BE2C (cell line): ENCODE measurements at places on chromosomes 1 and 21.

- no peak for DNase-seq
These were observed 26.9 kb downstream of the ZBTB21 start for GRCh38 chr21:41983229-41983628.

- no peak for DNase-seq
These were observed 77.1 kb upstream of the HOOK1 start for GRCh38 chr1:59737638-59738037.

DNA sequence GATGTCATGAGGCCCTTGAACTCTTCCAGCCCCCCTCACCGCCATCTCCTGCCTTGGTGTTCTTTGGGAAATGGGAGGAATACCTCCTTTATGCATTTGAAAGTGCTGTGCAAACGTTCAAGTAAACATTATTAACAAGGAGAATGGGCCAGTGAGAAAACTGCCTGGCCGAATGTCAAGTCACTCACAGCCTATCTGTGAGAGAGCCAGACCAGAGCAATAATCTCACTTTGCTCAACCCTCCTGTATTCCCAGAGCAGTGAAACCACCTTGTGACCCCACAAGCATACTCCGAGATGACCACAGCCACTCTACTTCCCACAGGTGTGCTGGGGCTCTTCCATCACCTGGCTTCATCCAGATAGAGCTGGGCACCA is 5.2 kb downstream of the TAL1 start:
- no peak for DNase-seq

DNA sequence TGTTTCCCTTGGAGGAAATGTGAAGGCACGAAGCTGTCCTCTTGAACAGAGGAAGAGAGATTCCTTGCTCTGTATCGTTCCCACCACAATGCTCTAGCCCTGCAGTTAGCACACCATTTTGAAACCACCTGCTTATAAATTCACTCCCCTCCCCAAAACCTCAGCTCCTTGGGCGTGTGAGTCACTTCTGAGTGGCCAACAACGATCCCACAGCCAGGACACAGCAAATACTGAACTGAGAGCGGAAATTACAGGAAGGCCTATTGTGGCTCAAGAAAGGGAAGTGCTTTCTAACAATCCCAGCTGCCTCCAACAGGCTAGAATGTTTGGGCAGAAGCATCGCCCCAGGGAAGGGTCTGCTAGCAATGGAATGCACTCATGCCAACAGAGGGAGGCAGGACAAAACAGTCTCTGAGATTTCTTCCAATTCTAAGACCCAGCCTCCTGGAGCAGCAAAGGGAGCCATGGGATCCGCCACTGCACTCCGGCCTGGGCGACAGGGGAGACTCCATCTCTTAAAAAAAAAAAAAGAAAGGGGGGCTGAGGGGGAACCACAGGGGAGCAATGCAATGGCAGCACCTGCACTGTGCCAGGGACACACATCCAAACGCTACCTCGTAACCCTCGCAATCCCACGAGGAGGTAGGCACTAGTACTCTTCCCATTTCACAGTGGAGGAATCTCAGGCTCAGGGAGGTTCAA is 1.9 kb downstream of the TMEM53 start:
- no peak for DNase-seq

GRCh38 chr1:192225703-192226102 is 67.4 kb downstream of the RGS18 start:
- no peak for DNase-seq

DNA sequence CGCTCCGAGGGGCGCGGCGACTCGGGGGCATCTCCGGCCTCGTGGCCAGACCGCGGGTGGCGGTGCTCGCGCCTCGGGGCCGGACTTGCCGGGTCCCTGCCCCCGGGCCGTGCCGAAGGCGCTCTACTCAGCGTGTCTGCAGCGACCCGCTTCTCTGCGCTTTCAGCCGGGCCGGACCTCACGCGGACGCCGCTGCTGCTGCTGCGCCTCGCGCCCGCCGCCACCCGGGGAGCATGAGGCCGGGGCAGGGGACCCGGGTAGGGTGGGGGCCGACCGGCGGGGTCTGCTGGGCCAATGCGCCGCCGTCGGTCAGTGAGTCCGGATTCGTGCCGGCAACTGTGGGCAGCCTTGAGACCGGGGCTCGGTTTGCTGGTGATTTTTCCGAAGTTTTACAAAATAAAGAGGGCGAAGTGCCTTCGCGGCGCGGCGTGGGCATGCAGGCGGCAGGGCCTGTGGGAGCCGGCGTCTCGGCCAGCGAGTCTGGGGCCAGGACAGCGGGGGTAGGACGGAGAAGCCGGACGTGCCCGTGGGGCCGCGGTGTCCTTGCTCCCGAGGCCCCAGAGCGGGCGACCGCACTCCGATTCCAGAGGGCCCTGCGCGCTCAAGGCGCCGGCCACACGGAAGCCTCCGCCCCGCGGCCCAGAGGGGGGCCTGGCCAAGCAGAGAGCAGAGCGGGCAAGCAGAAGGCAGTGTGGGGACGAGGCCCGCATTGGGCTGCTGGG is 749 bp downstream of the FAM163A start:
- peak; percentile 40 for DNase-seq

DNA sequence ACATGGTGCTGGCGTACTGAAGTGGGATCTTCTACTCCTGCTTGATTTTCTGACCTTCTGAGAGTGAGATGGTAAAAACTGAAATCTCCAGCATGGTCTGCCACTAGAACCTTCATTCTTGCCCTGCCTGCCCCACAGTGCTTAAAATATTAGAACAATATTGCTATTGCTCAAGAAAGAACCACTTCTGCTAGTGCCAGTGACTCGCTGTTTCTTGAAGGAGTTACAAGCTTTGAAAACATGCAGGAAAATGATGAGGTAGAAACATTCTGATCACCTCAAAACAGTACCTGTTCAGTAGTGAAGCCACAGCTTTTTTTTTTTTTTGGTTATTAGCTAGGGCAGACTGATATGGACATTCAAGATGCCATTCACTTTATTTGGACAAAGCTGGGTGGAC is 95.3 kb downstream of the BACH1 start:
- no peak for DNase-seq

DNA sequence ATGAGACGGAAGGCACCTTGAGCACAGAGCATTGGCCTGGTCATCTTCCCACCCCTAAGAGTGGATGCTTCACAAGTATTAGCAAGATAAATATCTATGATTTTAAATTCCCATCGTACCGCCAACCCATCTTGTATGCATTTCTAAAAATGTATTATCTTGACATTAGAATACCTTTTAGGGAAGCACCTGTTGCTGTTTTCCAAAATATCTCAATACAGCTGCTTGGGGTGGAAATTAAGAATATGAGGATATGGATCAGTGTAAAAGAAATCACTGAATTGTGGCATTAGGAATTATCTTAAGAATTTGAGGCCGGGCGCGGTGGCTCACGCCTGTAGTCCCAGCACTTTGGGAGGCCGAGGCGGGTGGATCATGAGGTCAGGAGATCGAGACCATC is 166.3 kb downstream of the ETS2 start:
- DNase-seq = no peak

DNA sequence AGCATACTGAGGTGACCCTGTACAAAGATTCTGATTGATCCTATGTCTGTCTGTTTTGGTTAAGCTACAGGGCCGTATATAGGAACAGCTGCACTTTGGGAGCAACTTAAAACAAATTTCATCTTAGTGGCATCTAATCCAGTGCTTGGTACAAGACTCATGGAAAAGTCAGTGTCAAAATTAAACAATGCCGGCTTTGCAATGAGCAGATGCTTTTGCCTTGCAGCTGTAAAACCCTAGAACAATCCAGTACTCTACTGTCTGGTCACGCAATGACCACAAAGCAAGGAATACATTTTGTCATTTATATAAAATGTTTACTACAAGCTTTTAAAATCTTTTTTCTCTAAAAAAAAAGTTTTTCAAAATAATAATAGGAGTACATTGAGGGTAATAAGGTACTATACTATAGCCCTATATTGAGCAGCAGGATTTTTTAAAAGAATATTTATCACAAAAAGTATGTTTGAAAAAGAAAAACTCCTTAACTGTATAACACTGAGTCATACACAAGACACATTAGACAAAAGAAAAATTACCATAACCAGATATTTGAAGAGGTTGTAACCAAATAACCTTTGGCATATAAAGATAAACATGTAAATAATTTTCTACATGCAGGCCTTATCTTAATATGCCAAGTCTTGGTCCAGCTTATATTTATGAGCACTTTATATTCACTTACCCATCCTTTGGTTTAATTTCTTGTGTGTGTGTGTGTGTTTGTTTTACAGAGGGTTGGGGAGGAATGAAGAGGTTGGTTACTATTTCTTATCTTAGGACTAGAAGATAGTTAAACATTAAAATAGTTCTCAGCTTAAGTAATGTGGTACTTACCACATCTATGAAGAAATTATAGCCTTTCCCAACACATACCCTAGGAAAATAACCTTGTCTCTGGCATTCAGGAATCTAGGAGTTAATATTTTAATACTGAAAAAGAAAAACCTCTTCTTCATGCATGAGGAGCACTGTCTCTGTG is 262.3 kb downstream of the FAF1 start:
- DNase-seq = no peak

DNA sequence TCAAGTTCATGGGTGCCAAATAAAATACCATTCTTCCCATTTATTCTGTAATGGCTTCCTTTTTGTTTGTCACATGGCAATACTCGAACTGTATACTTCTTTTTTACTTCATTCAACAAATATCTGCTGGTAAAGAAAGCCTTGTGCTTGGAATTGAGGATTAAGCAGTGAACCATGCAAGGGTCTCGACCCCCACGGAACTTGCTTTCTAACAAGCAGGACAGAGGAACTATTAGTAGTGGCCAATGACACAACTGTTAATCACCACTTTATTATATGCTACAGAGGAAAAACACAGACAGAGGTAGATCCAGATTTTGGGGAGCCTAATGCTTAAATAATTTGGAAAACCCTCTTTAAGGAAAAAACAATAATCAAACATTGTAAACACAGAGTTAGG is 542.2 kb downstream of the DPYD start:
- no peak for DNase-seq

GRCh38 chr1:31069392-31069791 is 3.9 kb upstream of the PUM1 start:
- DNase-seq = no peak

- DNase-seq = peak; percentile 28
These were observed 165.5 kb upstream of the NFIA start for GRCh38 chr1:60916906-60917305.

DNA sequence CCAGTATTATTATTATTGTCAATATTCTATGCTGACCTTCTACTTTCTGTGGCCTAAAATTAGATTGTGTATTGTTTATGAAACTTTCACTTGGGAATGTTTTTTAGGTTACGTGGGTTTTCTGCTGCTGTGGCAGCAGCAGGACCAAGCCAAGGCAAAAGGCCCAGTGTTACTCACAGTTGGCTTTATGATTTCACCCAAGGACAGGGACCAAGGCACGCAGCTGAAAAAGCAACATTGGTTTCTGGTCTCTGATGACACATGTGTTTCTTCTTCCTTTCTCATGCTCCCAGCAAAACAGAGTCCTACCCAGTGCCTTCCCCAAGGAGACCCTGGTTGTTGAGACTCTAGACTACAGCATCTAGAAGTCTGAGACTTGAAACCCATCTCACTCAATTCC is 413.7 kb downstream of the SETD4 start:
- DNase-seq = no peak

DNA sequence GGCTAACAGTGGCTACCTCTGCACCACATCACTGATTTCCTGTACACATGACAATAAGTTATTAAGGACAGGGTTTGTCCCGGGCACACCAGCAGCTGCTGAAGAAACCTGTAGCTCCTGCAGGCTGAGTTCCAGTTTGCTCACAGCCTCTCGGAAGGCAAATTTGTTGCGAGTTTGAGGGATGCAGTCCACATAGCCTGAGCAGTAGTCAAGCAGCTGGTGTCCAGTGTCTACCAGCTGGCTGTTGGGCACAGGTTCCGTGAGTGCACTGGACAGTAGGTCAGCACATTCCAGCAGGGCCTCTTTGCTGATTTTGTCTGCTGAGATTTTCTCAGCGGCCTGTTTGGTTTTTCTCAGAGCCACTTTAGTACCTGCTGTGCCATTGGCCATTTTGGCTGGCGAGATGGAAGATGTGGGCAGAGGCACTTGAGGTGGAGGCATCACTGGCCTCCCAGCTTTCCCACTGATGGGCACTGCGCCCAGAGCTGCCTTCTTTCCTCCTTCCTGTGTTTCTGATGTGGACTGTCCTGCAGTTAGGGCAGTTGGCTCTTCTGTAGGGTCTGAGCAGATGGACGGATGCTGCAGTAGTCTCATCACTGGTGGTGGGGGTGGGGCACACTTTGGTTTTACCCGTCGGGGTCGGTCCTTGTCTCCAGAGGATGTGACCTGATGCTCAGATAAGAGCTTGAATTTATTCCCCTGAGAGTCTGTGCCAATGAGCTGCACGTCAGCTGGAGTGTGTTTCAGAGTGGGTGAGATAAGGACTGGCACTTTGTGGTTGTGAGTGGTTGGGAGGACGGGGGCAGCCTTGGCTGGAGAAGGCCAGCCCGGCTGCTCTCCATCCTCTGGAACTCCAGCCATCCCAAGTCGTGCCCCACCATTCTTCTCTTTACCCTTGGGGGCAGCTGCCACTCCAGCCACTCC is 26.1 kb downstream of the TOR3A start:
- peak; percentile 24 for DNase-seq

DNA sequence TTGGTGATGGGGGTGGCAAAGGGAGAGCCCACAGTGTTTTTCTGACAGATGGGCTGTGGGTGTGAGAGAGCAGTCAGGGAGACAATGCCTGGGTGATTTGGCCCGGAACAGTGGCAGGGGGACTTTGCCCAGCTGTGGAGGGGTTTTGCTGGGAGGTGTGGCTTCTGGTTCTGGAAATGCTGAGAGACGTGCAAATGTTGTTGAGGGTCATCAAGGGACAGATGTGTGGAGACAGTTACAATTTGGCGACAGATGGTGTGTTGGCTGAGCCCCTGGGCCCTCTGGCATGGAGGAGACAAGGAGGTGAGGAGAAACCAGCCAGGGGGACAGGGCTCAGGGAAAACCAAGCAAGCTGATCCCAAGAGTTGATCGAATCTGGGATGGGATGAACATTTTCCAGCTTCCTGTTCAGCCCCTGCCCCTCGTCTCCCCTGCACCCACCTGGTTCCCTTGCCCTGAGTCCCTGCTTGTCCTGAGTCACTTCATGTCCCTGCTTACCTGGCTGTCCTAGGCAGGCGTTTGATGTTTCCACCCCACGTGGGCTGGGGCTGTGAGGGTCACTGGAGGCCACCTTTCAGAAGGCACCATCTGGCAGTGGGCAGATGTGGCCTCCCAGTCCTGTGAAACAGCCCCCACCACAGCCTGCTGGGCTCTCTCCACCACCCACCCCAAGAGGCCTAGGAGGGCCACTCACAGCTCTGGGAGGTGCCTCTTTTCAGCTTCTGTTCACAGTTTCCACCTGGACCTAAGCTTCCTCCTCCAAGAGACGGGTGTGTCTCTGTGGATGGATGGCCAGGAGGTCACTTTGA is 15.8 kb upstream of the ZNF678 start:
- no peak for DNase-seq

DNA sequence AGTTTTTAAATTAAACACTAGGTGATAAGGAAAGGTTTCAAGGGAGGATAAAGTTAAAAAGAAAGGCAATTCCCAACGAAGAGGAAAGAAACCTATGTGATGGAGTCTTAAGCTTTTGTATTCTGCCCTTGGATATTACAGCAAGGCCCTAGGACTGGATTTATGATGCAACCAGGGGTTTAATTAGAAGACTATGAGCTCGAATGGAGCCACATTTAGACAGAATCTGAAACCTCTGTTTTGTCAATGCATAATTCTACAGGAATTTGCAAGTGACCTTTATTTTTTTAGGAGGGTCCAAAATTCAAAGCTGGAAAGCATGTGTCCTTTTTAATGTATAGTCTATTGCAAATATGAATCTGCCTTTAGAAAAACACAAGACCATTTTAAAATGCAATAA is 37.9 kb downstream of the TGFB2 start:
- no peak for DNase-seq
